ENCODE measurements at places on chromosomes 5 and 9. TPM values are rescaled to one million over a fixed set of nuclear protein-coding genes. Genes with fewer than 3 reads are reported as not detected.

- H3K27me3 ChIP-seq: no peaks in the 10 kb centered on the region
- H3K36me3 ChIP-seq: no peaks in the 10 kb centered on the region
- DNase-seq: no peak
- H3K27ac ChIP-seq: no peak overlapping the region
These were observed 108.0 kb upstream of the TARS1 start for GRCh38 chr5:33332804-33333203.

GRCh38 chr9:3949744-3950143 is 350.1 kb downstream of the GLIS3 start:
- H3K27me3 ChIP-seq: no peaks in the 10 kb centered on the region
- no peak overlapping the region for H3K4me3 ChIP-seq
- H3K4me1 ChIP-seq: no peaks in the 10 kb centered on the region
- DNase-seq: no peak

DNA sequence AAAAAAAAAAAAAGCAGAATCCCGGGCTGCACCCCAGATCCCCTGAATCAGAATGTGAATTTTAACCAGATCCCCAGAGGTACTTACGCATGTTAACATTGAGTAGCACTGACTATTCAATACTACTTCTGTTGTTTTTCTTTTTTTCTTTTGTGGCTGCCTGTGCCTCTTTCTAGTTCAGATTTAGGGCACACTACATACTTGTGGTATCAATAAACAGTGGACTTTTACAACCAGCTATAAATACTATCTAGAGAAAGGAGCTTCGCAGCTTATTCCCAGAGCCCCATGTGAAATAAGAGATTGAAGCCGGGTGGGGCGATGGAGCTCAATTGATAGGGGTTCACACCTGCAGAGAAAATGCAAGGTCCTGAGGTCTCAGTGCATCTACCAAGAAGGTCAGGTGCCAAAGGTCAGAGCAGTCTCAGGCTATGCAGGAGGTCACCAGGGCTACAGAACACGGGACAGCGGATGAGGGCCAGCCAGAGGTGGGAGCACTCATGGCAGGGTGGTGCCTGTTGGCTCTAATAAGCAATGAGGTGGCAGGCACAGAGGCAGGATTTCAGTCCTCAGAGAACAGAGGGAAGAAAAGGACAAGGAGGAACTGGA is 22.3 kb downstream of the WWC1 start:
- H3K4me1 ChIP-seq: peaks cover 12% of the 10 kb centered on the region
- no peaks in the 10 kb centered on the region for H3K36me3 ChIP-seq
- DNase-seq: peak; percentile 22
- no peak overlapping the region for H3K27ac ChIP-seq

TARS1 gene
- 139 TPM for total RNA-seq

GRAMD2B gene
- 14.0 TPM for total RNA-seq

GRCh38 chr5:174733091-174733690 is 8.8 kb downstream of the MSX2 start:
- no peak overlapping the region for H3K4me3 ChIP-seq
- peak; percentile 77 for DNase-seq
- peaks cover 22% of the 10 kb centered on the region for H3K4me1 ChIP-seq
- peak overlapping the region; percentile 91 for H3K27ac ChIP-seq

PDGFRB gene
- total RNA-seq: 4.1 TPM

EMB gene
- 46.1 TPM for total RNA-seq

DNA sequence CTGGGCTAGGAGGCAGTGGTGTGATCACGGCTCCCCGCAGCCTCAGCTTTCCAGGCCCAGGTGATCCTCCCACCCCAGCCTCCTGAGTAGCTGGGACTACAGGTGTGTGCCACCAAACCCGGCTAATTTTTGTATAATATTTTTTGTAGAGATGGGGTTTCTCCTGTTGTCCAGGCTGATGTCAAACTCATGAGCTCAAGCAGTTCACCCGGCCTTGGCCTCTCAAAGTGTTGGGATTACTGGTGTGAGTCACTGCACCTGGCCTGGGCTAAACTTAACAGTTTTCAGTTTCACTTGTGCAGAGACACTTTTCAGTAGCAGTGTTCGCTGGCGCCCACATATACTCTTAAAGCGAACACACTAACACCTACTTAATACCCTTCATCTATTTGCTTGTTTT is 205.6 kb upstream of the ZNF608 start:
- no peaks in the 10 kb centered on the region for H3K27me3 ChIP-seq
- H3K36me3 ChIP-seq: no peaks in the 10 kb centered on the region
- H3K4me3 ChIP-seq: no peak overlapping the region

- H3K27ac ChIP-seq: no peak overlapping the region
- no peaks in the 10 kb centered on the region for H3K4me1 ChIP-seq
- DNase-seq: no peak
- H3K36me3 ChIP-seq: no peaks in the 10 kb centered on the region
These were observed 194.1 kb downstream of the MCTP1 start for GRCh38 chr5:95090774-95091173.

- H3K36me3 ChIP-seq: no peaks in the 10 kb centered on the region
- H3K27ac ChIP-seq: no peak overlapping the region
- no peak for DNase-seq
- no peaks in the 10 kb centered on the region for H3K27me3 ChIP-seq
- H3K4me3 ChIP-seq: no peak overlapping the region
These were observed 132.6 kb upstream of the PDE4D start for GRCh38 chr5:60026161-60026560.

DNA sequence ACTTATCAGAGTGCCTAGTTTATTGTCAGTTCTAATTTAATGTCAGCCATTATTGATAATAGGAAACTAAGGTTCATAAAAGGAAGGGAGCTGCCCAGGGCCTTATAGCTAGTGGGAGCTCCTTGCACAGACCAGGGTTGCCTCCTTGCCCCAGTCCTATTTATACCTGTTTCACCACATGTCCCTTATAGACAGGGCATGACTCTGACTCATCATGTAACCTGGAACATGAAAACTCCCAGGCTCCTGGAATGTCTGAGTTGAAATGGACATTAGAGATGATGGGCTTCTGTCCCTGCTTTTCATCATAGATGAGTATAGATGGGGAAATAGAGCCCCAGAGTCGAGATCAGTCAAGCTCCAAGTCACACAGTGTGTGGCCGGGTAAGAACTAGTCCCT is 21.1 kb downstream of the FAT2 start:
- DNase-seq: no peak
- H3K27me3 ChIP-seq: no peaks in the 10 kb centered on the region
- no peaks in the 10 kb centered on the region for H3K36me3 ChIP-seq
- no peaks in the 10 kb centered on the region for H3K4me1 ChIP-seq
- H3K4me3 ChIP-seq: no peak overlapping the region

SHROOM1 gene
- 9.0 TPM for total RNA-seq
